Activated CD4-positive, alpha-beta T cell treated with anti-CD3 and anti-CD28 coated beads, Interleukin-2, Interleukin-4, amounts not matched to agents 100 ng/mL and 50 ng/mL, durations not matched to agents 16 hours and 8 hours (primary cell): ENCODE measurements at places on chromosomes 3 and 15.
A peak's percentile ranks its signal among the peaks of the same experiment; 100 is the strongest.

DNA sequence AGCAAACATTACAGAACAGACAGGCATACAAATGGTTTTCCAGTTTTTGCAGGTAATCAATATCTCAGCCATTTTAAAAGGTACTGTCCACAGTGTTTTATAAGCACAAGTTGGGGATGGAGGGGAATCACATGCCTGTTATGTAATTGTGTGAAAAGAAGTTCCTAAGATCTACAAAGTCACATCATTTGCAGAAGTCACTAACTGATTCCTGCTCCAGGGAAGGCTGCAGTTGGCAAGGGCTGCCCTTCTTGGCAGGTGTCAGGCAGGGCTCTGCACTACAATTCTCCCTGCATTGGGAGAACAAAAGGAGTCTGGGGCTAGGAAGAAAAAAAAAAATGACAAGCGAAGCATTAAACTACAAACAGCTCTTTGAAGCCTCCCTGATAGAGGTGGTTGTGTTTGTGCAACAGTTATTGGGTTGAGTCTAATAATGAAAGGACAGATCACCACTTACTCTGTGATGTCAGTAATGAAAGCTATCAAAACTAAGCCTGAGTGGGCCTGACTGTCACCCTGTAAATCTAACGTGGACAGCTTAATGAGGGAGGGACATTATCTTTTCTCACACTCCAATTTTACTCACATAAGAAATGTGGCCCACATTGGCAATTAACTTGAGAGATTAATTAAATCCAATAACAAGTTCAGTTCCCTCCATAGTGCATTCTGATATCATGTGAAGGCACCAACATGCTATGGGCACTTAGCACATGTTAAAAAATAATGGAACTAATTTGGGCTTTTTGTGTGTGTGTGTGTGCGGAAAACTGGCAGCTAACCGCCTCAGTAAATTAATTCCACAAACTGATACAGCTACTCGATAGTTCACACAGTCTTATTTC, 242.9 kb downstream of the FHIT start:
- no peak for DNase-seq

DNA sequence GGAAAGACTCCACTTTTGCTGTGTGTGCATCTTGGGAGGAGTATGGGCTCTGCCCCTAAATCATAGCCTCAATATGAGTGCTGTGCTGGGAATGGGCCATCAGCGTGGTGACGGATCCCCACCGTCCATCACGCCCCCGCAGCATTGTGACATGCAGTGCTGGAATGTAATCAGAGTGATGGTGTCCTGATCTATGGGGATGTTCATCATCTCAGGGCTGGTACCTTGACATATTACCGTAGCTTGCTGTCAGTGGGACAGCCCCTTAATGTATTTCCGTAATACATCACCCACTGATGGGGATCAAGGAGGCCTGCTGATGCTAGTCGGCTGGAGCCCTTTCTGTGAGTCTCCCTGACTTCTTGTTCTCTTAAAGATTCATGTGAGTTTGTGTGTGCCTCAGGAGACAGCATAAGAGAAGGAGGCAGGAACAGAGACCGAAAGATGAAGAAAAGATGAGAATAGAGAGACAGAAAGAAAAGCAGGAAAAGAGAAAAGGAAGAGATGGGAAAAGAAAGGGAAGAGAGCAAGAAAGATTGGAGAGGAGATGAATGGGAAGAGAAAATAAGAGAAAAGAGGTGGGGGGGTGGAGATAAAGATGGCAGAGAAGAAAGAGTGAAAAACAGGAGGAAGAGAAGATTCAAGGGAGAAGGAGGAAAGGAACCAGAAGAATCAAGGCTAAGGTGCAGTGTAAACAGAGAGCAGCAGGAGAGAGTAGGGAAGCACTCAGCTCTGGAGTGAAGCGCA, 183.7 kb downstream of the RPLP1 start:
- no peak for DNase-seq

- DNase-seq: no peak
Observed at GRCh38 chr15:55991802-55992768, 1.3 kb downstream of the NEDD4 start.

- DNase-seq: no peak
Observed at GRCh38 chr15:36961956-36962355, 138.4 kb downstream of the MEIS2 start.

GRCh38 chr15:88800026-88800425, 3.2 kb upstream of the ACAN start:
- peak; percentile 9 for DNase-seq

- DNase-seq: no peak
Observed at GRCh38 chr15:69562564-69562963, 109.9 kb downstream of the RPLP1 start.

DNA sequence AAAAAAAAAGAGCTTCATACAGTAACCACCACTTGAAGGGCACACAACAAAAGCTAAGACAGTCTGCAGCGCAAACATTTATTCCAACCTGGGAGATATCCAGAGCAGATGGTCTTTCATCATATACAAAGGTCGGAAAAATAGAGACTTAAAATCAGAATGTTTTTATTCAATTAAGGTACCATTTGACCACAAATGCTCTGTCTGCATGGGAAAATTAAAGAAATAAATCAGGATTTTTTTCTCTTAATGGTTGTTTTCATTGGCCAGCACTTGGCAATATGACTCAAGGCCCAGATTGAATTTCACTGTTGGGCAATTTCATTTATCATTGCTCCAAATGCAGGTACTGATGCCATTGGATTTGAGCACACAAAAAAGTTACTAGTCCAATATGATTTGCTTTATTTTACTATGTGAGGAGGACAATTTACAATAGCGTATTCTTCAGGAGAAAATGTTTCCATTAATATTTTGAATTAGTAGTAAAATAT, 145.9 kb upstream of the AGTR1 start:
- no peak for DNase-seq

DNA sequence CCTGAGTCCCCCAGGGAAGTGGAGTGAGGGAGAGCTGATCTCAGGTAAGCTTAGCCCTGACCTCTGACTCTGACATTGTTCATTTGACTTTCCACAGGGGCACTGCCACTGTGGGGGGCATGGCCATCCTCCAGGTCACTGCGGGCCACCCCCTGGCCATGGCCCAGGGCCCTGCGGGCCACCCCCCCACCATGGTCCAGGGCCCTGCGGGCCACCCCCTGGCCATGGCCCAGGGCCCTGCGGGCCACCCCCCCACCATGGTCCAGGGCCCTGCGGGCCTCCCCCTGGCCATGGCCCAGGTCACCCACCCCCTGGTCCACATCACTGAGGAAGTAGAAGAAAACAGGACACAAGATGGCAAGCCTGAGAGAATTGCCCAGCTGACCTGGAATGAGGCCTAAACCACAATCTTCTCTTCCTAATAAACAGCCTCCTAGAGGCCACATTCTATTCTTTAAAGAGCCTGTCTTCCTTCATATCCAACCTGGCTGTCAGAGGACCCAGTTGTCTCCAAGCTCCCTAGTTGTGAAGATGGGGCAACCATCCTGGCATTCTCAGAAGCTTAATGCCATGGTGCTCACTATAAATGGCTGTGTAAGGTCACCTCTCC, 1.9 kb upstream of the DISP2 start:
- DNase-seq: no peak
